ENCODE measurements at places on chromosomes 7 and 10.

DNA sequence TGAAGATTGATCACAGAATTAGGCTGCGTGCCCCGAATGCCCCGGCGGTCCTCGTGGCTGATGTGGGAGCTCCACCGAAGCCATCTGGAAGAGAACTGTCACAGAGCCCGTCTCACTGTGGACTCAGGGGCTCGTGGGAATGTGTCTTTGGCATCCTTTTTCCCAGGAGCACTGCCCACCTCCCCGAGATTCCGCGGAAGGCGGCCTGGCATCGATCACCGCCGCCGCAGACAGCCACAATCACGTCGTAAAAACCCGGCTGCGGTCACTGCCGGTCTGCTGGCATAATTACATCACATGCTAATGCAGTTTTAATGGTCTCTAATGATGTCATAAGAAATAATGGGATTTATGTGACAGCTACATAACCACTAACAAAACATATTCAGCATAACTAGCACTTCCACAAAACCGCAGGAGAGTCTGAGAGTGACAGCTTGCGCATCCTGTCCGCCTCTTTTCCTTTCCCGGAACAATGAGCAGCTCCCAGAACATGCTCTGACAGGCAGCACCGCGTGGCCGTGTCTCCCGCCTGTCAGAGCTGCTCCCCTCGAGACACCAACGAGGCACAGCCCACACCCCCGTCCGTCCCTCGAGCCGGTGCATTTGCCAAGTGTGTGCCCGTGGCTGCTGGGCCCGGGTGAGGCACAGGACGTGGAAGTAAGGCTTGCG, 490.0 kb downstream of the PTPRN2 start:
- no peak for DNase-seq

- DNase-seq, result peak; percentile 36
Measured at GRCh38 chr10:114174695-114175188, 739 bp upstream of the CCDC186 start.

DNA sequence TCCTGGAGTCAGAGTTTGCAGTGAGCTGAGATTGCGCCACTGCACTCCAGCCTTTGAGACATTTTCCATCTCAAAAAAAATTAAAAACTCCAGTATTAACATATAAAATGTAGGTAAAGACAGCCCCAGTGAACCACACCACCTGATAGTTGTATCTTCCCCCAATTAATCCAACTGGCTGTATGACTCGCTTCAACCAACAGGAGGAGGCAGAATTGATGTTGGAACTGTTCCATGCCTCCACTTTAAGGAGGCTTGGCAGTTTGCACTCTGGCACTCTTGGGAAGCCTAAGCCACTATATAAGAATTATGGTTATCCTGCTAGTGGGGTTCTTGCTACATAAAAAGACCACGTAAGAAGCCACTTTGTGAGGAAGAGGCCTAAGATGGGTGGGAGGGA, 72.7 kb downstream of the STK17A start:
- no peak for DNase-seq

DNA sequence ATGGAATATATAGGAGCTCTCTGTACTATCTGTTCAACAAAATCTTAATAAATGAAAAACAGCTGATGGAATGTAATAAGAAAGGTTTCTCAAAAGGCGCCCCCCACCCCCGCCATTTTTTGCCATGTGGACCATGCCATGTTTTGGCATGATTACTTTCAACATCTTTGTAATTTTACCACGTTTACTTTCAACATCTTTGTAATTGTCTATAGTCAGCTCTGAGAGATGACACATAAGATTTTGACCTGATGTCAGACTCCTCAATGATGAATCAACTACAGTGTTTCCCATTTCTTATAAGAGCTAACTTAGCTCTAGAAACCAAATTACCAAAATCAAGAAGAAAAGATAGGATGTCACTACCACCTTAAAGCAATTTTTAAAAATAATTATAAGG, 144.9 kb upstream of the AHR start:
- DNase-seq, result no peak

DNA sequence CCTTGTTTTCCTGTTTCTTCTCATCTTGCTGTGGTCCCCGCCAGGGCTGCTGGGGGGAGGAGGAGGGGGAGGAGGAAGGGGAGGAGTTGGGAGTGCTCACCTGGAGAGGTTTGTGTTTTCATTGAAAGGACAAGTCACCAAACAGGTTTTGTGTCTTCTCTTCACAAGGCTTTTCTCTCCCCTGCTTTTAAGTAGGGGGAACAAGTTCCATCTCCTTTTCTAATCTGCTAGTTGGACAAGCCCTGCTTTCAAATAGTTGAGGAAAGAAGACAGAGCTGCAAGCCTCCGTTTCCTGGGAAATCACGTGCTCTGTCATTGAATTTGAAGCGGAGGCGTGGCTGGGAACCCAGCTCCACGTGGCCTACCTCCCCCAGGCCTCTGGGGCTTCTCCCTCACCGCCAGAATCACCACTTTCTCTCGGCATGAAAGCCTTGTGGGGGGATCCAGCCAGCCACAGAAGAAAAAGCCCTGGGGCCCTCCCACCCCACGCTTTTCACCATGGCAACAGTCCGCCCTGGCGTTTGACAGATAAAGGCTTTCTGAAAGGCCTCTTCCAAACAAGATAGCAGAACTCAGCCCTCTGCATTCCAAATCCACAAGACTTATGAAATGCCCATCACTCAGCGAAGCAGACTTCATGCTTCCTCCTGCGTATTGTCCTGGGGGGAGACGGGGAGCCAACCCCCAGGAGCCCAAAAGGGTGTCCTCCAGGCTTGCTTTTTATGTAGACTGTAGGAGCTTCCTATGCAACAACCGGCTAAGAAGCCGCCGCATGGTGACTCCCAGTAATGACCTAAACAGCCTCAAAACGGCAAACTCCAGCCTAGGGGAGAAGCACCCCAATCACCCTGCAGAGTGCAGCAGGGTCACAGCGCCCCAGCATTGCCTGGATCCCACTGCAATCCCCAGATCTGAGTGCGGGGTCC, 51.7 kb downstream of the PROSER2 start:
- peak; percentile 53 for DNase-seq

DNA sequence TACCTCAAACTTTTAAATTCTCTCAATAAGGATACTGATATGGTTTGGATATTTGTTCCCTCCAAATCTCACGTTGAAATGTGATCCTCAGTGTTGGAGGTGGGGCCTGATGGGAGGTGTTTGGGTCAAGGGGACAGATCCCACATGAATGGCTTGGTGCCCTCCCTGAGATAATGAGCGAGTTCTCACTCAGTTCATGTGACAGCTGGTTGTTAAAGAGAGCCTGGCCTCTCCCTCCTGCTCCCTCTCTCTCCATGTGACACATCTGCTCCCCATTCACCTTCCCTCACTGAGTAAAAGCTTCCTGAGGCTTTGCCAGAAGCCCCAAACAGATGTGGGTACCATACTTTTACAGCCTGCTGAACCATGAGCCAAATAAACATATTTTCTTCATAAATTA, 19.2 kb downstream of the ABCB4 start:
- no peak for DNase-seq

DNA sequence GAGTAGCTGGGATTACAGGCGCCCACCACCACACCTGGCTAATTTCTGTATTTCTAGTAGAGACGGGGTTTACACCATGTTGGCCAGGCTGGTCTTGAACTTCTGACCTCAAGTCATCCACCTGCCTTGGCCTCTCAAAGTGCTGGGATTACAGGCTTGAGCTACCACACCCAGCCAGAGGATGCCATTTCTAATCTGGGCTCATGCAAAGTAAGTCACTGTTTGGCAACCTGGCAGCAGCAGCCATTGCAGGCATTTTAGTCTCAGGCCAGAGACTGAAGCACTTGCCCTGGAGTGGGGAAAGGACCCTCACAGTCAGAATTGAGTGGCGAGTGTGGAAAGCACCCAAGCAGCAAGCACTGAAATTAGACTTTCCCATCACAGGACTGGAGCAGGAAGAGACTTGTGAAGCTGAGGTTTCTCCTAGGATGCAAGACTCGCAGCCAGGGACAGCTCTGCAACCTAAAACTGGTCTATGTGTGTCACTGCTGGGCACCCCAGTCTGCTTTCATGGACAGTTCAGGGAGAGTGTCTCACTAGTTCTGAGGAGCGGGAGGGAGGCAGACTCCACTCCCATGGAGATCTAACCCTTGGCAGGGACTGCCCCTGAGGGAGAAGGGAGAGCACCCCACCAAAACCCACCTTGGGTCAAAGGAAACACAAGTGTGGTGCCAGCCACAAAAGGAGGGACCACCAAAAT, 27.6 kb downstream of the SNX13 start:
- no peak for DNase-seq

DNA sequence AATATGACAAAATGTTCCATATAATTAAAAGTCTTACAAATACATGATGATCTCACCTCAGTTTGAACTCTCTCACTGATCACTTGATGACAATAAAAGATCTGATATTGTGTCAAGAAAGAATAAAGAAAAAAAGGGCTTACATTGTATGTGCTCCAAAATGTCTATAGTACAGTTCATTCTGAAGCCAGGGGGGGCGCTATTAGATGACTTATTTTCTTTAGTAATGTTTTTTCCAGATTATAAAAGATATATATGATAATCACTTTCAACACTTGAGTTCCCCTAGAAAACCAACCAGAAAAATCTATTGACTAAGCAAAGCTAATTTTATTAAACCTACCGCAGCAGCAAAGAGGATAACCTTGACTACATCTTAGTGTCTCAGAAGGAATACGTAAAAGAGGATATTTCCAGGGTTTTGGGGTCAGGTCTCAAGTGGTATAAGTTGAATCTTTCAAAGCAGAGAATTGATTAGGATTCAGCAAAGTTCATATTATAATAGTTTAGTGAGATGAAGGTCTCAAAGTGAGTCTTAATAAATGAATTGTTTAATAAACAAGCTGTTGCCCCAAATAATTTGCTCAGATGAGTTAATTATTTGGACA, 55.8 kb downstream of the PTN start:
- no peak for DNase-seq

GRCh38 chr7:92582948-92583347, 7.2 kb downstream of the FAM133B start:
- no peak for DNase-seq

- DNase-seq, result peak; percentile 72
Measured at GRCh38 chr7:2796358-2797352, 47.5 kb downstream of the GNA12 start.

DNA sequence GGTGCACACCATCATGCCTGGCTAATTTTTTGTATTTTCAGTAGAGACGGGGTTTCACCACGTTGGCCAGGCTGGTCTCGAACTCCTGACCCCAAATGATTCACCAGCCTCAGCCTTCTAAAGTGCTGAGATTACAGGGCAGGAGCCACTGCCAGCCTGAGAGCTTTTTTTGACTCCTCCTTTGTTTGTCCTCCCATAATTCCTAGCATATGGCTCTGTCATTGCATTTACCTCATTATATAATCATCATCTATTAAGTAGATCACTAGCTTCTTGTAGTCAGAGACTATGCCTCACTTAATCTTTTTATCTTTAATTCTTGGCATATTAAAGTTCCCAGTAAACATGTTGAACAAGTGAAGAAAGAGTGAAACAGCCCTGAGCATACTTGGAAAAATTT, 82.1 kb downstream of the CPEB3 start:
- DNase-seq, result no peak

DNA sequence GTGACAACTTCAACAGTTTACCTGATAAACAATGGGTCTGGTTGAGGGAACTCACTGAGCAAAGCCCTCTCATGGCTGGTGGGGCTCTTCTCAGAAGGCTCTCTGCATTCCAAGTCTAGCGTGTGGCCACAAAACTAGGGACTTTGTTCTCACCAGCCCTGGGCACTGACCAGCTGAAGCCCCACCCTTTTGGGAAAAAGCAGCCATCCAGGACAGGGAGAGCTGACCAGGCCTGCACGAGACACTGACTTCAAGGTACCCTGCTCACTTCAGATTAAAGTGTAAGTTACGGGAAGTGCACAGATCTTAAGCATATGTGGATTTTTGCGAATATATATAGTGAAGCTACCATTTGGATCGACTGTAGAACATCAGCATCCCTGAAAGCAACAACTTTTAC, 67.4 kb upstream of the LRRC4 start:
- no peak for DNase-seq

DNA sequence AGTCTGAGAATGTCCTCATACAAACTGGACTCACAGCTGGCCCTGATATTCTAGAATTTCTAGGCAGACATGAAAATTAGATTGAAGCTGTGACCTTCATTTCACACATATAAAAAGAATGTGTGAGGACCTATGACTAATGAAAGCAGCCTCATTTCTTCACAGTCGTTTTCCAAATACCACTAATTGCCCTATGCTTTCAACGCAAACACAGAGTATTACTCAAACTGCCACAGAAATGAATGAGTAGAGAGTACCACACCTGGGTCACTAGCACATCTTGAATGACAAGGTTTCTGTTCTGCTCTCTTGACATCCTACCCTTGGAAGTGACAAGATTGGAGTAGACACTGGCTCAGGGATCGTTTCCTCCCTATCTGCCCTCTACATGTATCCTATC, 142.4 kb downstream of the C1GALT1 start:
- no peak for DNase-seq

All from right lung (tissue), 10 donors.